EH (cell line): ENCODE measurements at places on chromosomes 4 and X.

- DNase-seq, result peak; percentile 79
Observed at GRCh38 chr4:186728631-186729271, 5.1 kb upstream of the FAT1 start.

DNA sequence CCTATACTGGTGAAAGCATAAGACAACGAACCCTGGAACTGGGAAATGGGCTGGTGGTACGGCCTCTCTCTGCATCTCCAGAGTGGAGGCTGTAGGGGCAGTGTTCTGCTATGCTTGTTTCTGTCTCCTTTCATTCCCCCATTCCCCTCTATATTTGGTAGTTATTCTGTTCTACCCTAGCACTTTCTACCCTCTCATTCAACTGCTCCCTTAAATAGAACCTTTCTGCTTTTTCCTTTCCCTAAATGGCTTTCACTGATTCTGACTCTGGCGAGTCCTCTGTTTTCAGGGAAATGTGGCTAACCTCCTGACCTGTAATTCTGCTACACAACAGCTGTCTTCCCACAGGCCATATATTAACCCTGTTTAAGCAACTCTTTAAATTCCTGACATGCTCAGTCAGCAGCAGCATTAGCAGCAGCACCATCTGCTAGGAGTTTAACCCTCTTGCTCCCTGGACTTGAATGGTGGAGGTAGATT, 94.2 kb downstream of the CXCL13 start:
- DNase-seq, result peak; percentile 93

DNA sequence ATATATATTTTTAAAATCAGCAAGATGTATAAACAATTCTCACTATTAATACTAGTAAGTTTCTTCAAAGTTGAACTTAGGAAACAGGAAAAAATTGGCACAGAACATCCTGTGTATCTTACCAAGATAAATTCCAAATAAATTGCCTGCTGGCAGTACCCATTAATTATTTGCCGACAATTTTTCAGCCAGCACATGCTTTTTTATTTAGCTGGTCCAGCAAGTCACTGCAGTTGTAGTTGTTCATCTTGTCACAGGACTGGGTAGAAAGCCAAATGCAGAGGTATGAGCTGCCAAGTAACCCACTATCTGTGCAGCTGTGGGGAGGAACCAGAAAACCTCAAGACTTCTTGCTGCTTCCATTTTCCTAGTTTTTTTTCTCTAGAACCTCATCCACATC, 113.4 kb downstream of the PACRGL start:
- no peak for DNase-seq

GRCh38 chr4:25065431-25065858, 34.7 kb upstream of the LGI2 start:
- DNase-seq, result no peak

- peak; percentile 83 for DNase-seq
Observed at GRCh38 chrX:68443155-68443868, 10.0 kb upstream of the OPHN1 start.

- peak; percentile 9 for DNase-seq
Observed at GRCh38 chrX:54246866-54247265, 63.8 kb upstream of the FAM120C start.

DNA sequence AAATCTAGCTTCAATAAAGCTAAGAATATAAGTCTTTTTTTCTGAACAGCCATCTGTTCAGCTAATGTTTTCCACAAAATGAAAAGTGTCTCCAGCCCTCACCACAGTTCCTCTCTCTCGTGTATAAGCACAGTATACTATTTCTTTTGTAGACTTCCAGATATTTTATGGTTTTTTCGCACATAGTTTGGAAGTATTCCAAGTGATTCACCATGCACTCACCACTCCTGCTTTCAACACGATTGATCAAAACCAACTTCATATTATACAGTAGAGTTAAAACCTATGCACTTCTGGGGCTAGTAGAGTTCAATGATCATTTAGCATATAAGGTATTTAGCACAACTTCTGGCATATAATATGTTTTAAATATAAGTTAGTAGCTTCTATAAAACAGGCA, 105.8 kb upstream of the DCAF12L1 start:
- DNase-seq, result no peak

GRCh38 chr4:74453037-74453635, 8.2 kb downstream of the AREG start:
- DNase-seq, result no peak

DNA sequence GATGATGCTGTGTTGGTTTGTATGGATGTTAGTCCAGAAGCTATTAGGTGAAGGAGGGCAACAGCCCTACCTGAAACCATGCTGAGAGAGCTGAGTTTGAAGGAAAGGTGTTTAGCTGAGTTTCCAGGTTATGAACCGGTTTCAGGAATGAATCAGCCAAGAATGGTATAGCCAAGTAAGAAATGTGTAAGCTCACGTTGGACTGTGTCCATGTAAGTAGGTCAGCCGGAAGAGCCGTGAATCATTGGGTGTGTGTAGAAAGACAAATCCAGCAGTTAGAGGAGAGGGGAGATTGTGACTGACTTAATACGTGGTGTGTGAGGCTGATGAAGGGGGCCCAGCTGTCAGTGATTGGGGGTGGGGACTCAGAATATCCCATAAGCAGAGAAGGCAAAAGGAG, 77.2 kb upstream of the SPIN4 start:
- DNase-seq, result no peak

DNA sequence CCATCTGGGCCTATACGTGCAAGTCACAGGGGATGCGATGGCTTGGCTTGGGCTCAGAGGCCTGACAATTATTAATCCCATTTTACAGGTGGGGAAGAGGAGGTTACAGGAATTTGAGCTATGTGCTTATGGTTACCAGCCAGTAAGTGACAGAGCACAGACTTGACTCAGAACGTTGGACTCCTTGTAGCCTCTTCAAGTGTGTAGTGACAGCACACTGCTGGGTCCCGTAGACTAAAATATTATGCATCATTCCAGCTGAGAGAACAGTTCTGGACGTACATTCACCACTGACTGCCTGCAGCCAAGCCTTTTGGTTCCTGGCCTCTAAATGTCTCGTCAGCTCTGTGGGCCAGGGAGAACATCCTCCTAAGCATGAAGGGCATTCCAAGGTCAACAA, 314.5 kb downstream of the GPAT3 start:
- peak; percentile 64 for DNase-seq

DNA sequence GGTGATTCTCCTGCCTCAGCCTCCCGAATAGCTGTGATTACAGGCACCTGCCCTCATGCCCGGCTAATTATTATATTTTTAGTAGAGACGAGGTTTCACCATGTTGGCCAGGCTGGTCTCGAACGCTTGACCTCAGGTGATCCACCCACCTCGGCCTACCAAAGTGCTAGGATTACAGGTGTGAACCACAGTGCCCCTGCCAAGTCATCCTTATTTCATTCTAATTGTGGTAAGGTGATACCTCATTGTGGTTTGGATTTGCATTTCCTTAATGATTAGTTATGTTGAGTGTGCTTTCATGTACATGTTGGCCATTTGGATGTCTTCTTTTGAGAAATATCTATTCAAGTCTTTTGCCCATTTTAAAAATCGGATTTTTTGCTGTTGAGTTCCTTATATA, 93.0 kb downstream of the USP9X start:
- no peak for DNase-seq

GRCh38 chr4:88535090-88535755, 11.6 kb upstream of the PYURF start:
- DNase-seq, result no peak

- no peak for DNase-seq
Observed at GRCh38 chrX:88136328-88136727, 610.7 kb upstream of the CPXCR1 start.

DNA sequence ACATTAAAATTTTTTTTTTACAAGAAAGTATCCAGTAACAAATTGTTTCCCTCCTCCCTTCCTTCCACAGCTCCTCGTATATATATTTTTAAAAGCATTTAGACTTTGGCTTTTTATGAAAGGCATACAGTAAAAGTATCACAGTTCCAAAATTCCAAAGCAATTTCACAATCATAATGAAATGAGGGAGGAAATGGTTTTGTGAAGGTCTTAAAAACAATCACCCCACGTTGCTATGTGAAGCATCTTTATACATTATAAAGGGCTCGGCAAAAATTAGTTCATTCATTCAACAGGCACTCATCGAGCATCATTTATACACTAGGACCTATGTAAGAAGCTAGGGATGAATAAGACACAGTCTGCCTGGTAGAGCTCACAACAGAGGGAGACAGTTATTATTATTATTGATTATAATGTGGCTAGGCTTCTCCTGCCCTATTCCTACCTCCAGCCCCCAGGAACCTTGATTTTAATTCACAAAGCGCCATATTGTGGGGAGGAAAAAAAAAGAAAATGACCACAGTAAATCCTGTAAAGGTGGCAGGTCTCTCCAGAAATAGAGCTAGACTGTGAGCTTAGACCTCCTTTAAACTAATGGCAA, 239.9 kb downstream of the MAML3 start:
- DNase-seq, result peak; percentile 85

- DNase-seq, result no peak
Observed at GRCh38 chr4:38347251-38347650, 316.7 kb upstream of the KLF3 start.
